ENCODE measurements at places on chromosomes 12 and 14.

- DNase-seq: no peak
Measured at GRCh38 chr12:981961-982360, 9.1 kb upstream of the ERC1 start.

DNA sequence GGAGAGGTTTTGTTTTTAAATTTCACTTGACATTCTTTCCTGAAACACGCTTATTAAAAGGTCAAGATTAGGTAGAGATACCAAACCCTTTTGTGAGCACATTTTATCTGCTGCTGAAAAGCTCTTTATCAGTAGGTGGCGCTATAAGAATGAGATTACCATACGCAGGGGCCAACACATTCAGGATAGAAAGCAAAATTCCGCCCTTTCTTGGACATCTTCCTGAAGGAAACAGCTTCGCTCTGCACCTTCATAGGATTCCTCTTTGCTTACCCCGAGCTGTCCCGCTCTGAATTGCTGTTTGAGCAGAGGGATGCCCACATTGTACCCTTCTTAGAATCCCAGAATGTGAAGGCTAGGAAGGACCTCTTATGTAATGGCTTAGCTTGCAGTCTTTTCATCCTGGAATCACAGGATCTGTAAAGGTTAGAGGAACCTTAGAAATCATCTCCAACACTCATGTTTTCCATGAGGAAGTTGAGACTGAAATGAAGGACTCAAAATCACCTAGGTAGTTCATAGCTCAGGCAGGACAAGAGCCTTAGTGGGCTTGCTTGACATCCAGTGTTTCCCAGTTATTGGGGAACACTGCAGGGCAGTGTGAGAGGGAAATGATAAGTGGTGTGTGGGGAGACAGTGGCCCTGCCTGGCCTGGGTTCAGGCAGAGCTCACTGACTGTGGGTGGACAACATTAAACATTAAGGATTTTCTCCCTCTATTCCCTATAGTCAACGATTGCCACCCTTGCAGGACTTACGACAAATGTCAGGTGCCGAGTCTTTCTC, 38.7 kb upstream of the CRY1 start:
- DNase-seq: no peak

DNA sequence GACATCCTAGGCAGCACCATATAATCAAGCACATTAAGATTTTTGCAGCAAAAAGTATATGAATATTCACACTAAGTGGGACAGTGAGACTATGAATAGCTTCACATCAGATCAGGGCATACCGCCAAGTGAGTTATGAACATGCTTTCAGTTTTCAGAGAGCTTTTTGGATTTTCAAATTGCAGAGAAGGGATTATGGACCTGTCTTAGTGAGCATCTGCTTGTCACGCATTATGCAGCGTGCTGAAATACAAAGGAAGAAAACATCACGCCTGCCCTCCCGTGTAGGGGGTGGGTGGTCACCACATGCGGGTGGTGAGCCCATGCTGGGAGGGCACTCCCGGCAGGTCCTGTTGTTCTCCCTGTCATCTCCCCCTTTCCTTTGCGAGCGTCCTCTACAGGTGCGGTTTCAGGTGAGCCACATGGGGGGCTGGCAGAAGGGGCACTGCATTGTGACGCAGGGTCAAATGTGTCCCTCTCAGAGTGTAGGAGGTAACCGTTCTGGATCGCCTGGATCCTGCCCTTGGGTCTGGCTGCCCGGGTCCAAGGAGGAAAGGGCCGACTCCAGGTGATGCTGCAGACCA, 42.6 kb downstream of the TRAF3 start:
- DNase-seq: no peak

DNA sequence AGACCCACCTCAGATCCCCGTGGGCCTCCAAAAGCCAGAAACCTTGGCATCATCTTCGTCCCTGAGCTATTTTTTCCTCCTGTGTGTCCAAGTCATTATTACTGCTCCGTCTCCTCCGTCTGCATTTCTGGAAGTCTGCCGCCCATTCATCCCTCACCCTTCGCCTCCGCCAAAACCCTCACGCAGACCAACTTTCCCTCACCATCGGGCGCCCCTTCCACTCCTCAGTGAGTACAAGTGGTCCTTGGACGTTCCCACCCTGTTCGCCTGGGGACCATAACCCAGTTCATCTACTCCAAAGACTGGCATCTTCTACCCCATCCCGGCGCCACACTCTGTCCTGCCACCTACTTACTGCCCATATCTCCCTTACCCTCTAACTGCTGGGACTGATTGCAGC, 3.7 kb upstream of the LTBP2 start:
- no peak for DNase-seq

GRCh38 chr14:55129428-55130195, 560 bp downstream of the LGALS3 start:
- peak; percentile 46 for DNase-seq

DNA sequence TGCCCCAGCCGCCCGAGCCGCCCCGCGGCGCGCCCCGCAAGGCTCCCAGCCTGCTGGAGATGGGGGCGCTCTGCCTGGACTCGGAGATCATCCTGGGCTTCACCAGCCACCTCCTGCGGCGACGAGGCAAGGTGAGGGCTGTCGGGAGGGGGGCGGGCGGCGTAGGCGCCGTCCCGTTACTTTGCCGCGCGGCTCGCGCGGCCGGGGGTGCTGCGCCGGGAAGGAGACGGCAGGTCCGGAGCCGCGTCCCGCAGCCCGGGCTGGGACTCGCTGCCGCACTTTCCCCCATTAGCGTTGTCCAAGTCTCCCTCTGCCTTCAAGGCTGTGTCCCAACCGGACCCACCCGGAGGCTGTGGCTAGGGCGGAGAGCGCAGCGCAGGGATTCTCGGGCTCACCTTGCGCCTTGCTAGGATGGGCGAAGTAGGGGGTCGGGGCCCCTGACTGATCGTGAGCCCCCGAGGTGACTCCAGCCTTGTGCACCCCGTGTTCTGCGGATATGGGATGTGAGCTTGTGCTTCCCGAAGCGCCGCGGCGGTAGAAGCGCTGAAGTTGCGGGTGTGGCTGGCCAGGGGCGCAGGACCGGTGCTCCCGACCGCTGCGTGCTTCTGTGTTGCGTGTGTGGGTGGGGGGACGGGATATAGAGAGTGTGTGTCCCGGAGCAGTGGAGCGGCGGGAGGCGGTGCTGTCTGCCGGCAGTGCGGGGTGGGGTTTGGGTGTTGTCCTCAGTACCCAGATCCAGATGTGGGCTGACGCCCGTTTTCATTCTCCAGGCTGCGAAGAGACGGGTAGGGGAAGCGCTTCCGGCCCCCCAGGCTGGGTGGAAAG, 1.7 kb upstream of the KIF26A start:
- DNase-seq: peak; percentile 17

DNA sequence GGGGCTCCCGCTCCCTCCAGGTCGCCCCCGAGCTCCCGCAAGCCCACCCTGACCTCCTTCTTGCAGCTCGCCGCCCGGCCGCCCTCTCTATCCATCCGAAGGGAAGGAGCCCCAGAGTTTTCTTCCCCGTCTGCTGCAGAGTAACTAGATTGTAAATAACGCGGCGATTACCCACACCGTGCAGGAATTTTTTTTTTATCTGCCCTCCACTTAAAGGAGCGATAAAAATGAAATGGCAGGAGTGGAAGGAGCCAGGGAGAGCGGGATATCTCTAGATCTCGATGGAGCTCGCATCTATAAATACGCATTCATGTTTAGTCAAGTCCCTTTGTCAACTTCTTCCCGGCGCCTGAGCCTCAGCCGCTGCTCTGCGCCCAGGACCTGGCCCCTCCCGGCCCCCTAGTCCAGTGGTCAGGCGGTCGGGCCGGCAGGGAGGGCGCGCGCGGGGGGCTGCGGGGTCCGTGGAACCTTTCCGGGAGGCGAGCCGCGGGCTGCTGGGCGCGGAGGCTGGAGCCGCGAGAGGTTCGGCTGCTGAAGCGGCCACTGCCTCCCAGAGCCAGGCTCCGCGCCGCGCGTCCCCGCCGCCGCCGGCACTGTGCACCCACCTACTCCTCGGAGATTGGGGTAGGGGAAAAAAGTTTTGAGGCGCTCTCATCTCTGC, 386.0 kb downstream of the BCAT1 start:
- peak; percentile 12 for DNase-seq

- DNase-seq: no peak
Measured at GRCh38 chr12:61308220-61308619, 952.0 kb upstream of the USP15 start.

GRCh38 chr12:53949631-53950436, 4.9 kb upstream of the HOXC12 start:
- no peak for DNase-seq

- peak; percentile 7 for DNase-seq
Measured at GRCh38 chr12:42372154-42372791, 46.3 kb downstream of the PPHLN1 start.

Data from activated naive CD8-positive, alpha-beta T cell treated with anti-CD3 and anti-CD28 coated beads for 36 hours (primary cell).